Regular cardiac myocyte (primary cell): ENCODE measurements at places on chromosomes 4 and X. TPM values are rescaled to one million over a fixed set of nuclear protein-coding genes. Genes with fewer than 3 reads are reported as not detected.

The RBBP7 gene
- total RNA-seq: 61.2 and 147 TPM in 2 replicates

The CT47B1 gene
- total RNA-seq: not detected in 2 replicates

The C4orf54 gene
- total RNA-seq: not detected in 2 replicates

The YY2 gene
- 1.2 and 1.4 TPM in 2 replicates for total RNA-seq

The CFP gene
- total RNA-seq: under 0.01 and 0.19 TPM in 2 replicates
